ENCODE measurements at places on chromosomes 6 and 20.

DNA sequence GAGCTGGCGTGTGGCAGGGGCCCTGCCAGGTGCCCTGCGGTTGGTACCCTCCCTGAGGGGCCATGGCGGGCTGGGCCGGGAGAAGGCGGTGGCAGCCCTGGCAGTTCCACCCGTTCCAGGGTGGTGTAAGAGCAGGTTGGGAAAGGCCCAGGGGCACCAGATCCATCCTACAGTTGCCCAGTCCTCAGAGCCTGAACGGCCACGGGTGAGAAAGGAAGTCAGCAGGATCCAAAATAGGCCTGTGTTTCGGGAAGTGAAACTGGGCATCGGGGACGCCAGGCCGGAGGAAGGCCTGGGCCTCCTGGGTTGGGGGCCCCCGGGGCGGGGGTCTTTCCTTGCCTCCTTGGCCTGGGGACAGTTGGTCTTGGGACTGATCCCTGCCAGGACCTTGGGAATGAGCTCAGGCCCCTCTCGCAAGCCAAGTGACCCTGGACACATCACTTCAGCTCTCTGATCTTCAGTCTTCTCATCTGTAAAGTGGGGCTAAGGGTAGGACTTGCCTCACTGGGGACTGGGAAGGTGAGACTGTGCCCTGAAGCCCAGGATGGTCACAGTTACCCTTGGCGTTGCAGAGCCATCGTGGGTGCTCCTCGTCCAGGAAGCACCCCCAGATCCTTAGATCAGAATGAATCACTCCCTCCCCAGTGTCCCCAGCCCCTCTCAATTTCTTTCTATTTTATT is 18.1 kb upstream of the NOL4L start:
- DNase-seq = peak; percentile 70

DNA sequence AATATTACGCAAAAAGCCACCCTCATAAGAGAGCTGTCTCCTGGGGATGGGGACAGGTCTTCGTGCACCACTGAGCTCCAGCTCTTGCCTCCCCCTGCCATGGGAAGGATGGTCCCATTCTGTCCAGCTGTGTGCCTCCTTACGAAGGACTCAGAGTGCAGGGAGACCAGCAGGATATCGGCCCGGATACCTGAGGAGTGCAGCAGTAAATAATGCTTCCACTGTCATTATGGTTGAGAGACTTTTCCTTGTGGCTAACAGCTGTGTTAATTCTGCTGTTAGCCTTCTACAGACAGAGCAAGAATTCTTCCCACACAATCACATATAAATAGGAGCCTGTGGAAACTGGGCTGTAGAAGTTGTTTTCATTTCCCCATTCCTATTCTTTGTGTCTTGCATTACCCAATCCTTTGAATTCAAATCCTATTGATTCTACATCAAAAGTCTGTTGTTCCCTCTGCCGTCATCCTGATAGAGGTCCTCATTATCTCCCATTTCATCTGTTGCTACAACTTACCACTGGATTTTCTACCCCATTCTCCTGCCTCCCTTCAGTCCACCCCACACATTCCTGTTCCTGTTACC is 364.6 kb upstream of the SOX4 start:
- DNase-seq = no peak

- DNase-seq = no peak
Observed at GRCh38 chr20:61251529-61252393, at the start of gene CDH4. TSS of gene CDH4 (plus strand) at chr20:61252261.

- no peak for DNase-seq
Observed at GRCh38 chr6:67544851-67545452, 1090.1 kb upstream of the ADGRB3 start.

- no peak for DNase-seq
Observed at GRCh38 chr6:43921039-43921438, 151.0 kb downstream of the VEGFA start.

DNA sequence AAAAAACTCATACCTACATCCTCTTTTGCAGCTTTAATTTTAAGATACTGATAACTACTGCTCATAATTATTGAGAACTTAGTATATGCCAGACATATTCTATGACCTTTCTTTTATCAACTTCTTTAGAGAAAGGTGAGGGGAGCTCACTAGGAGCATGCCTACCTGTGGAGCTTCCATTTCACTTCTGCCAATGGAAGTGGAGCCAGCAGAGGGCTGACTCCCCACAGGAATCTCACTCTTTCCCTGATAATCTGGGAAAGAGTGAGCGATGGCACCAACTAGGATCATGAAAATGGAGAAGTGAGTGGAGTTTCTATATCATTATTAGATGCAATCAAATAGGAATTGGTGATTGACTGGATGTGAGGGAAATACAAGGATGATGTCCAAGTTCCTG is 484.9 kb downstream of the LMBRD1 start:
- no peak for DNase-seq

DNA sequence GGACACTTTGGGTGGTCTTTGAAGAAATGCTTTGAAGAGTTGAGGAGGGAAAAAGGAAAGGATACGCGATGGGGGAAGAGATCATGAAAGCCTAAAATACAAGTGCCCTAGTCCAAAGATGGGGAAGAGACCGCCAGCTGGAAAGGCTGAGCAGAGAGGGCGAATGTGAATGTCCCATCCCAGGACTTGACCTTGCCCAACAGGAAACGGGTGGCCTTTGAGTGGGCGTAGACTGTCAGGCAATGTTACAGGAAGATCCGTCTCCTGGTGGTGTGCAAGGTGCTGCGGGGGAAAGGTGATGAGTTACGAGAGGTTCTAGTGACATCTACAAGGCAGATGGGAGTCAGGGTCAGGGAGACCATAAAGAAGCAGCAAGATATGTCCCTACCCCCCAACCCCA is 55.0 kb upstream of the TBXT start:
- no peak for DNase-seq

- no peak for DNase-seq
Observed at GRCh38 chr6:142395768-142396231, 94.0 kb downstream of the ADGRG6 start.

DNA sequence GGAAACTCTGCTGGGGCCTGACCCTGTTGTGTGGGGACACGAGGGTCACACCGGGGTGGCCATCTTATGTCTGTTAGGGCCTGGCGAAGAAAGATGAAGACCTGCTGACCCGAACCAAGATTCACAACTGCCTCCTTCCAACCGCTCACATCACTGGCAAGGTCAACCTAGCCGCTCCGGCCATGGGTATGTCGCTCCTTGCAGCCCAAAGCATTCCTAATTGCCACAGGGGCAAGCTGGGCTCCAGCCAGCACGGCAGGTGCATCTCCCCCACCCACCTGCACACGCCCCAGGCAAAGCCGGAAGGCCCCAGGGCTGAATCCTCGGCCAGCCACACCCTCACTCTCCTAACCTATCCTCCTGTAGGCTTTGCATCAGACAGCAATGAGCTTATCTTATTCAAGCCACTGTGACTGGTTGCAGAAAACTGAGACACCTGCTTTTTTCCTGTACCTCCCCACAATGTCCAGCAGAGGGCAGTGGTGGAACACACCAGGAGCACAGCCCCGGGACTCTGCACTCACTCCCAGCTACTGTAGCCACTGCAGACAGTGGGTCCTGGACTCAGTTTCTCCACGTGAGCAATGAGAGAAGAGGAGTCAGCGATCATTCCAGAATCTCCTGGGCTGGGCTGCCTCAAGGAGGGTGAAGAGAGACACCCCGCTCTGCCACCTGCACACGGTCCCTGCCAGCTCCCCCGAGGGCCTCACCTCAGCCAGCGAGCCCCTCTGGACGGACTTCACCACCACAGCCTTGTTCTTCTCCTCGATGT is 170.2 kb downstream of the PREX1 start:
- peak; percentile 90 for DNase-seq

DNA sequence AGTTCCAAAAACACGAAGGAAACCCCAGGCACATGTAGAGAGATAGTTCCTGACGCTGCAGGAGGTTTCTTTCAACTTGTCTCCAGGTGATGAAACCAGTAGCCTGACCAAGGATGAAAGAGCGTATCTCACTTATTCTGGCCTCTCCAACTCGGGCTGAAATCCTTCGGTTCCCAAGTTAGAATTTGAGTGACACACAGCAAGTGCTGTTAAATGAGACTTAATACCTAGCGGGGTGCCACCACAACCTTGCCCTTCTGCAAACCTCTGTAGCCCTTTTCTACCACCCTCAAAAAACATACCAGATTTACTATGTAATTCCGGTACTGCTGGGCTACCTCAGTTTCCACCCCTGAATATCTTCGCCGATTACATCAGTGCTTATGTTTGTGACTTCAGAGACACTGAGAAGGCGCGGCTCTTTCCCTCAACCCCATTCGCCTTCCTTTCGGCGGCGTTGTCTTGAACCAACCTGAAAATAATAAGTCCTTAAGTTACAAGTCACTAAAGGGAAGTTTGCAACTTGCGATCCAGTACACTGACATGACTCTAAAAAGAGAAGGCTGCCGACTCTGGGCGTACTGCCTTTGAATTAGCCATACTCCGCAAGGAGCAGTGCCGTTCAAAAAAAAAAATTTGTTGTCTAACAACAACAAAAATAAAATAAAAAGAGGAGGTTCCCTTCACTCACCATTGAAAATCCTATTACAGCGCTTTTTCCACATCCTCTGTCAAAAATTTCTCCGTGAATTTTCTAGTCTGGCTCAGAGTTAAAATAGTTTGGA is 194.9 kb upstream of the ZNF184 start:
- DNase-seq = no peak

GRCh38 chr6:129744201-129744879 is 34.4 kb upstream of the ARHGAP18 start:
- DNase-seq = no peak

DNA sequence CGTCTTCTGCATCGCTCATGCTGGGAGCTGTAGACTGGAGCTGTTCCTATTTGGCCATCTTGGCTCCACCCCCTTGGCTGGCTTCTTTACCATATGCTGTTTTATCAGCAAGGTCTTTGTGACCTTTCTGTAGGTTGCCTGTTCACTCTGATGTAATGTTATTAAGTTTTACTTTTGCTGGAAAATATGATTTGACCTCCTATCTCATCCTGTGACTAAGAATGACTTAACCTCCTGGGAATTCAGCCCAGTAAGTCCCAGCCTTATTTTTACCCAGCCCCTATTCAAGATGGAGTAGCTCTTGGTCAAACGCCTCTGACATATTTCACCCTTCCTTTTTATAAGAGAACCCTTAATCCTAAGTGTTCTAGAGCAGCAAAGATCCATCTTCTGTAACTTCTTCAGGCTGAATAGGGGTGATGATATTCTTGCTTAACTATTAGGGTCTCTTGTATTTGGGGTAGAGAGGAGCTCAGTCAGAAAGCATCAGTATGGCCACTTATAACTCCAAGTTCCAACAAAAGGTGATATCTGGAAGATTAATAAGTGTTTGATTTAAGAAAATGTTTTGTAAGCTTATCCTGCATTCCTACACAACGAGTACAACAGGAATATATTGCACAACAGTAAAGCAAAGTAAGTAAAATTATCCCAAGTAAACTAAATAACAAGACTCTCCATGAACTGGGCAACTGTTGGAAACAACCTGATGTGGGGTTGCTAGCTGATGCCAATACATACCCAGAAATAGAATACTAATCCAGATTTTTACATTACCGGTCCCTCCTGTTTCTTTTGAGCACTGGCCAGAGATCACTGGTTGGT is 23.1 kb upstream of the HMGN3 start:
- no peak for DNase-seq

DNA sequence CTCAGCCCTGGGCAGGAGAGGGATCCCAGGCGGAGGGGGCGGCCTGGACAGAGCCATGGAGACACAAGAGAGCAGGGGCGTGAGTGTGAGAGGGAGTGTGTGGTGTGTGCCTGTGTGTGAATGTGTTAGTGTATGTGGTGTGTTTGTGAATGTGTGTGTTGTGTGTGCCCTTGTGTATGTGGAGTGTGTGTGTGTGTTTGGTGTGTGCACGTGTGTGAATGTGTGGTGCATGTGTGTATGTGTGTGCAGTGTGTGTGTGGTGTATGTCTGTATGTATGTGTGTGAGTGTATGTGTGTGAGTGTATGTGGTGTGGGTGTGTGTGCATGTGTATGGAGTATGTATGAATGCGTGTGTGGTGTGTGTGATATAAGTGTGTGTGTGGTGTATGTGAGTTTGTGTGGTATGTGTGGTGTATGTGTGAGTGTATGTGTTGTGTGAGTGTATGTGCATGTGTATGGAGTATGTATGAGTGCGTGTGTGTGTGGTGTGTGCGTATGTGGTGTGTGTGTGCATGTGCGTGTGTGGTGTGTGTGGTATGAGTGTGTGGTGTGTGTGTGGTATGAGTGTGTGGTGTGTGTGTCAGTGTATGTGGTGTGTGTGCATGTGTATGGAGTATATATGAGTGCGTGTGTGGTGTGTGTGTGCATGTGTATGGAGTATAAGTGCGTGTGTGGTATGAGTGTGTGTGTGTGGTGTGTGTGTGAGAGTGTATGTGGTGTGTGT is 175.2 kb upstream of the AFDN start:
- no peak for DNase-seq

GRCh38 chr20:36334281-36335205 is 28.4 kb downstream of the DLGAP4 start:
- no peak for DNase-seq

DNA sequence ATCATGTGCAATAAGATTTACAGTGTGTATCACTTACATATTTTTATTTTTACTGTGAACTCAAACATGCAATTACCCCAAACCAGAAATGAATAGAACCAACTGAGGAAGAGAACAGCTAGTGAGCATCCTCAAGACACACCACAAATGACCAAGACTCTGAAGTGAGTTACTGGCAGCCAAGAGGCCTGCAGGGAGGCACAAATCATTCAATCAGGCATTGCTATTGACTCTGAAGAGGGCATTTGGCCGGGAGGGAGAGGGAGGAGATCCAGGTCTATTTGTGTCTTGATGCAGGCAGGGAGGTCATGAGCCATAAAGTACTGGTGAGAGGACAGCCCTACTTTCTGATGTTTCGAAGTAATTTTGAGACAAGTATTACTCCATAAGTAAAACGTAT is 257.7 kb downstream of the BCKDHB start:
- DNase-seq = no peak

GRCh38 chr6:52362443-52363227 is 684 bp downstream of the PAQR8 start:
- DNase-seq = peak; percentile 49

GRCh38 chr6:10874207-10874606 is 7.6 kb downstream of the GCM2 start:
- no peak for DNase-seq

DNA sequence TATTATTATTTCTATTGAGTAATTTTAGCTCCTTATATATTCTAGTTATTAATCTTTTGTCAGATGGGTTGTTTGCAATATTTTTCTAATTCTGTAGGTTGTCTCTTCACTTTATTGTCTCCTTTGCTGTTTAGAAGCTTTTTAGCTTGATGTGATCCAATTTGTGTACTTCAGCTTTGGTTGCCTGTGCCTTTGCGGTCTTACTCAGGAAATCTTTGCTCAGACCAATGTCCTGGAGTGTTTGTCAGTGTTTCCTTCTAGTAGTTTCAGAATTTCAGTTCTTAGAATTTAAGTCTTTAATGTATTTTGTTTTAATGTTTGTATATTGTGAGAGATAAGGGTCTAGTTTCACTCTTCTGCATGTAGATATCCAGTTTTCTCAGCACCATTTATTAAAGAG is 916.0 kb upstream of the EYS start:
- no peak for DNase-seq

DNA sequence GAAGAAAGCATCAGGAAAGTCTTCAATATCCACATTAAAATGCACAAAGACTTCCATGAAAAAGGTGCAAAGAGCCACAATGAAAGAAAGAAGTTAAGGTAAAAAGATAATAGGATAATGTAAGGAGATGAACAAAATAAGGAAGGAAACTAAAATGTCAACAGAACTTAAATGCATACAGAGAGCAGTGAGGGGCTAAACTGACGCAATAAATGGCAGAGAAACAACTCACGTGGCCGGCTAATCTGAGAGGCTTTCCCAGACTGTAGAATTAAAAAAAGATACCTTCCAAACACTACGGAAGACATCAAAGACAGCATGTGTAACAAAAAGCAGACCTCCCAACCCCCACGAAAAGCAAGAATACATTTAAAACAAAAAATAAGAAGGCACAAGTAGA is 73.7 kb downstream of the GMDS start:
- no peak for DNase-seq

GRCh38 chr20:4036351-4036750 is 21.0 kb upstream of the RNF24 start:
- no peak for DNase-seq

Measured in GM12891 (cell line).